Activated T-cell treated with anti-CD3 and anti-CD28 coated beads, Interleukin-2, amount 50 U/mL, for 72 hours (primary cell): ENCODE measurements at places on chromosomes 1 and 21.

DNA sequence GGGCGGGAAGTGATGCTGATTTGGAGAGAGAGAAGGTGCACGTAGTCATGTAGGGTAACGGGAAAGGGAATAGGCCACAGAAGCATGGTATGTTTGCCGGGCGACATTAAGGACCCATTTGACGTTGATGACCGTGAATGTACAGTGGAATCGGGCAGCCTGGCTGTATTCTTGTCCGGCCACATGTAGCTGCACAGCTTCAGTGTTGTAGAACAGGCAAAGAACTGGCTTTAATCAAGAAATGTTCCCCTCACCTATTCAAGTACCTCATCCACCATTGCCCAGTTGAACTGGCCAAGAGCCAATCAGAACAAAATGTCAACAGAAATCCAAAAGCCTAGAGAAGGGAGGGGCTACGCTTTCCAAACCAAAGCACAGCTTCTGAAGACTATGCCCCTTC lies 104.8 kb downstream of the DHRS3 start:
- no peak for DNase-seq

DNA sequence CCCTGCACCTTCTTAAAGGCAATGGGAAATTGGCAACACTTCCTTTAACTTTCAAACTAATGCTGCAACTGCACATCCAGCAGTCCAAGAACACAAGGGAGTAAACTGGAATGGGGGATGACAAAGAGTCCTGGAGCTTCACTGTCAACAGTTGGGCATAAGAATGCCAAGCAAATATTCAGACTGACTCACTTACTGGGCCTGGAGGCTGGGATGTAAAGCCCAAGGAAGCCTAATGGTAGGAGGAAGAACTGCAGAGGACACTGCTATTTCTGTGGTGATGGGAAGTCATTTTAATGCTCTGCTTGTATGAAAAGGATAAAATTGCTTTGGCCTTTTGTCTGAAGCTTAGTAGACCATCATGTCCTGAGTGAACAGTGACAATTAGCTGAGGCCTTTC lies 15.7 kb upstream of the DMRTA2 start:
- no peak for DNase-seq

GRCh38 chr1:161000736-161001480 lies 20.0 kb downstream of the F11R start:
- no peak for DNase-seq

DNA sequence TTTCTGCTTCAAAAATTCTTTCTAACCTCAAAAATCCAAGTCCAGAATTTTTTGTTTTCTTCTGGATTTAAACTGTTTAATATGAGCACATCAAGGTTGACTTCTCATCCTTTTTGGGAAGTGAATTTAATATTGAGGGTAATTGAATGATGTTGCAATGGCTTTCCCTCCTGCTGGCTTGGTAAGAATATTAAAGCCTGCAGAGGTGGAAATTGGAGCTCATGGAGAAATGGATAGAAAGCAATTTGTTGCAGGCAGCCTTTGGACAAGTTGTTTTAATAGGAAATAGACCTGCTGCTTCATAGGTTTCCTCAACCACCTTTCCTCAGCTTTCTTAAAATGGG lies 124.7 kb downstream of the SYT2 start:
- no peak for DNase-seq

DNA sequence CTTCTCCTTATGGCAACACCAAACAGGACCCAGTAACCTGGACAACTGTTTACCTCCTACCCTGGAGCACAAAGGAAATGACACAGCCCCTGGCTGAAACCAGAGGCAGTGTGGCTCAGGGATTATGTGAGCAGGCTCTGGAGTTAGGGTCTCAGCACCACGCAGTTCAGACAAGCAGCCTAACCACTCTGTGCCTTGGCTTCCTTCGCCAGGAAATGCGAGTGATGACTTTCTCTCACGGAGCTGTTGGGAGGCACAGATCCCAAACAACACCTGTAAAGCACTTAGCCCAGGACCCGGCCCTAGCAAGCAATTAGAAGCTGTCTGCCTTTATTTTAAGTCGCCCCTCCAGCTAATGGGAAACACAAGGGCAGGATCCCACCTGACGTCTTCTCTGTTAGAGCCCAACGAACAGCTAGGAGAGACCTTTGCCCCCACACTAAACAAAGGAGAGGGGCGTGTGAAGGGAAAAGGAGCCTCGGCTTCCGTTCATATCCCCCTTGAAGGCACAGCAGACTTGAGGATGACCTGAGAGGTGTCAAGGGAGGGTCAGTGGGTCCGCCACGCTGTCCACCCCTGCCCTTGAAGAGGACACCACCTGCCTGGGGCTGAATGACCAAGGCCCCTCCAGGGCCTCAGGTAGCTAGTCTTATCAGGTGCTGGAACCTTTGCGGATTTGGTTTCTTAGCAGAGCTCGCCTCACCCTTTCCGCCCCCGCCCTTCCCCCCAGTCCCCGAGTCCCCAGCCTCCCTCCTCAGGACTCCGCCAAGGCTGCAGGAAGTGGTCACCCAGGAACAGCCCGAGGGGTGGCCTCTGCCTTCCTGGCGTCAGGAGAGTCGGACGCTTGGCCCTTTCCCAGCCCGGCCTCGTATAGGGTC lies 860 bp downstream of the TMEM63A start:
- peak; percentile 49 for DNase-seq

DNA sequence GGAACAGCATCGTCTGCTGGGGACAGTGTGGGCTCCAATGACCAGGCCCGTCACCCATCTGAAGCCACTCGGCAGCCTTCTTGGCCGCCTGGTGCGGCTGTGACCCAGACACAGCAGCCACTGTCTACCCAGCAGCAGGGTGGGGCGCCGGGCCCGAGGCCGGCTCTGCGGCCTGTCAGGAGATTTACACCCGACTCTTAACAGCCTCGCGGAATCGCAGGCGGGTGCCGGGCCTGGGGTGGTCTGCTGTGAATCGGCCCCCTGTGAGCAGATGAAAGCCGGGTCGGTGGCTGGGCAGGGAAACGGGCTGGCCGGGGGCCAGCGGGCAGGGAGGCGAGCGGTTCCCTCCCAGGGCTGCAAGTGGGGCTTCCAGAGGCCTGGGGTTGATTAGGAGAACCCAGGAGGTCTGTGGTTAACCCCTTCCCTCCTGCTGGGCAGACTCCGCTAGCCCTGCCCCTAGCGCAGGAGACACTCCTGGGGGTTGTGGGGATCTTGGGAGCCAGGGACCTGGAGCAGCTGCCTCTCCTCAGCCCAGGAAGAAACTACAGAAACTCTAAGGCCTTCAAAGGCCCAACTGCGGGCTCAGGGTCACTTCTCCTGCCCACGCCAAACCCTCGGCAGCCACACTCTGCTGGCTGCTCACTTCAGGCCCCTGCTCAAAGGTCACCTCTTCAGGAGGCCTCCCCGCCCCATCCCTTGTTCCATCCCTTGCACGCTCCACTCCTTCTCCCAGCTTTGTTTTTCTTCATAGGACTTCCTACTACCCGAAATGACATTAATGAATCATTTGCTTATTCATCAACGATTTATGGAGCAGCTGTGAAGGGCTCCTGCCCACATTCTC lies 15.6 kb downstream of the RUNX3 start:
- DNase-seq, result no peak

DNA sequence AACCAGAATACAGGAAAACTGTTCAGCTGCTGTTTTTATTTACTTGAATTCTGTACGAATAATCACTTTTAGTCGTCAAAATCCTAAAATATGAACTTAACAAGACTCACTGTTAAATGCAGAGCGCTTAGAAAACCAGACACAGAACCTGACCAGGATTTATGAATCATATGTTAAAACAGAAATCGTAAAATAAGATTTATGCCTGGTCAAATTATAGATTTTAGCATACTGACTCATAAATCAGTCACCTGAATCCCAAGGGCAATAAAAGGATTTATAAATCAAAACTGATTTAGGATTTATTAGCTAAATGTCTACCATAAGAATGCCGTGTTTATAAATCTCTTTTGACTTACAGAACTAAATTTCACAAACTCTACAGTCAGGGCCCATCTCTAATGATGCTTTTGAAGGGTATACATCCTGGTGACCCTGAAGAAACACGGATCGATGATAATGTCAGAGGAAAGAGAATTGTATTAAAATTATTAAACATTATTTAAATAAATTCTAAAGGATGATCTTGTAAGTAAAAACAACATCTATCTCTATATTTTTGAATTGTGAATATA lies 28.8 kb downstream of the CYYR1 start:
- no peak for DNase-seq

GRCh38 chr1:225228871-225229303 lies 199.0 kb downstream of the LBR start:
- DNase-seq, result no peak

DNA sequence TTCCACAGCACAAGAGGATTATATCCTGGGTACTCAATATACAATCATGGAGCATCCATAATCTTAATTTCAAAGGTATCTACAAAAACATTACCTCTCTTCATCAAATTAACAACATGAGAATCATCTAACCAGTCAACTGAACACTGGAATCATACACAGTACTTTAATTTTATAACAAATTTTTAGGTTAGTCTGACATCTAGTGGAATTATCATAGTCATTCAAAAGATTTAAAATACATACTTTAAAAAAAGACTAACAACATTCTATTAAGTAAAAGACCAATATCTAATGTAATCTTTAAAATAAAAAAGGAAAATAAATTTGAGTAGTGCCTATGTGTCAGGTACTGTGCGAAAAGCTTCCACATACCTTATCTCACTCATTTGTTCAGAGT lies 16.8 kb upstream of the SH3GLB1 start:
- no peak for DNase-seq

GRCh38 chr1:33257772-33258712 lies 1.8 kb downstream of the ZNF362 start:
- no peak for DNase-seq
